ENCODE measurements at places on chromosomes 7 and 10.

GRCh38 chr10:110209454-110209925 lies 2.1 kb downstream of the MXI1 start:
- peak; percentile 91 for DNase-seq

GRCh38 chr7:151025924-151026671 lies 1.8 kb upstream of the ATG9B start:
- no peak for DNase-seq

GRCh38 chr7:22572292-22572691 lies 72.3 kb upstream of the STEAP1B start:
- no peak for DNase-seq

- DNase-seq, result no peak
These were observed 896 bp upstream of the GNG11 start for GRCh38 chr7:93920496-93921182.

DNA sequence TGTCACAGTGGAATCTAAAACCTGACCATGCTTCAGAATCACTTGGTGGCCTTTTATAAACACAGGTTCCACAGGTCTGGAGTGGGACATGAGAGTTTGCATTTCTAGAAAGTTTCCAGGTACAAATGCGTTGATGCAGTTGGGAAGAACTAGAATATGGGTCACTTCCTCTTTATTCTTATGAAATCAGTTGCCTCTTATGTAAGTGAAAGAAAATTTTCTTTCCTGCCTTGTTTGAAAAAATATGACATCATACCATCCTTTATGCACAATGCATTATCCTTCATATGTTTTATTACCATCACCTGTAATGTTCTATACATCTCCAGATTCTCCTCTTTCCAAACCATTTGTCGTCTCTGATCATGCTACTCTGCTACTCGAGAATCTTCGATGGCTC lies 44.0 kb downstream of the PLXNA4 start:
- DNase-seq, result no peak

- peak; percentile 93 for DNase-seq
These were observed 18.8 kb downstream of the EZH2 start for GRCh38 chr7:148865283-148865682.

- DNase-seq, result no peak
These were observed 778.3 kb downstream of the CNTNAP2 start for GRCh38 chr7:146894927-146895326.

- DNase-seq, result no peak
These were observed 1.3 kb downstream of the AMPH start for GRCh38 chr7:38629651-38630510.

DNA sequence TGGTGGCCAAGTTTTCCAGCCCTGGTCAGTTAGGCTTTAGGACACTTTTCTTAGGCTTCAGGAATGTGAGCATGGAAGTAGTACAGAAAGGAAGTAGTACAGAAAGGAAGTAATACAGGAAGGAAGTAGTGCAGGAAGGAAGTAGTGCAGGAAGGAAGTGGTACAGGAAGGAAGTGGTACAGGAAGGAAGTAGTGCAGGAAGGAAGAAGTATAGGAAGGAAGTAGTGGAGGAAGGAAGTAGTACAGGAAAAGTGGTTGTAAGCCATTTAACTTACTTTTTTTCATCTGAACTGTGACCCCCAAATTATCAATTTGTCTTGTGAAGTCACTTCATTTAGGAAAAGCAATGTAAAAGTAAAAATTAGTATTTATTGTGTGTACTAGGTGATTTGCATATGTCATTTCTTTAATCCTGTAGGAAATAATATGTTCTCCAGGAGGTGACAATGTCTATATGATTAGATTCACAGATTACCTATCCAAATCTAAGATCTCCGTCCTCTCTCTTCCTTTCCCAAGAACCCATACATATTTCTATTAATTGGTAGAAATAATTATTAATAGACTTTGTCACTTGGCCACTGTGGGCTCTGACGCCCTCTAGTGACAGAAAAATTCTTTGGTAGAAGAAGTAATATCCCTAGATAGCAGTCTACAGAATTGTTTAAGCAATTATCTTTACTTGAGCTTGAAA lies 3.9 kb upstream of the FAS start:
- peak; percentile 66 for DNase-seq

DNA sequence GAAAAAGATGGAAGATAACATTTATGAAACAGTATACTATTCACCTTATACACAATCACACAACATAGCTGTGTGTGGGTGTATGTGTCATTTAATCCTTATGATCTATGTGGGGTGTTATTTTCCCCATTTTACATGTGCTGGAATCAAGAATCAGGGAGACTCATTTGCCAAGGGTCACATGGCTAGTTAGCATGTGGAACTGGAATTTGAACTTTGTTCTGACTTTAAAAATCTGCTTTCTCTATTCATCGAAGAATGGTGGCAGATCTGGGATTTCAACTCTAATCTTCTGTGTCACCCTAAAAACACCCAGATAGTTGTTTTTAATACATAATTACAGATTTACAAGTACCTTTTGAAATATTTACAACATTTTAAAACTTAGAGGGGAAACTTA lies 65.2 kb downstream of the ADAM22 start:
- no peak for DNase-seq

DNA sequence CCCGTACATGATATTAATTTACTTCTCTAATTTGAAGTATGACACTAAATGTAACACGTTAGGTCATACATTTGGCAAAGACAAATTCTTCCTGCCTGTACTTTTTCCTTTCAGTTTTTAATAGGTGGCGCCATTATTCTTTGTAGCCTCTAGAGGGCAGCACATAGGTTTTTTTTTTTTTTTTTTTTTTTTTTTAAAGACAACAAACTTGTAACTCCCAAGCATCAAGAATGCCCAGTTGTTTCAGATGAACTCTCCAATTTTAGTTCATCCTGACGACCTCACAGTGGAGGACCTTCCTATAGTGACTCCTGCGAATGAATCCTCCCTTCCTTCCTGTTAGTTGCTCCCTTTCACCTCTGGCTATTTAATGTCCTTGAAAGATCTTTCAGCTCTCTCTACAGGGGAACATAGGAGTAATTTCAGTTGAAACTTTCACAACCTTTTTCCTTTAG lies 139.3 kb upstream of the HDAC9 start:
- DNase-seq, result peak; percentile 62

GRCh38 chr10:118692872-118693271 lies 61.9 kb downstream of the CACUL1 start:
- DNase-seq, result no peak

- peak; percentile 74 for DNase-seq
These were observed 633.9 kb upstream of the POT1 start for GRCh38 chr7:125563557-125563956.

DNA sequence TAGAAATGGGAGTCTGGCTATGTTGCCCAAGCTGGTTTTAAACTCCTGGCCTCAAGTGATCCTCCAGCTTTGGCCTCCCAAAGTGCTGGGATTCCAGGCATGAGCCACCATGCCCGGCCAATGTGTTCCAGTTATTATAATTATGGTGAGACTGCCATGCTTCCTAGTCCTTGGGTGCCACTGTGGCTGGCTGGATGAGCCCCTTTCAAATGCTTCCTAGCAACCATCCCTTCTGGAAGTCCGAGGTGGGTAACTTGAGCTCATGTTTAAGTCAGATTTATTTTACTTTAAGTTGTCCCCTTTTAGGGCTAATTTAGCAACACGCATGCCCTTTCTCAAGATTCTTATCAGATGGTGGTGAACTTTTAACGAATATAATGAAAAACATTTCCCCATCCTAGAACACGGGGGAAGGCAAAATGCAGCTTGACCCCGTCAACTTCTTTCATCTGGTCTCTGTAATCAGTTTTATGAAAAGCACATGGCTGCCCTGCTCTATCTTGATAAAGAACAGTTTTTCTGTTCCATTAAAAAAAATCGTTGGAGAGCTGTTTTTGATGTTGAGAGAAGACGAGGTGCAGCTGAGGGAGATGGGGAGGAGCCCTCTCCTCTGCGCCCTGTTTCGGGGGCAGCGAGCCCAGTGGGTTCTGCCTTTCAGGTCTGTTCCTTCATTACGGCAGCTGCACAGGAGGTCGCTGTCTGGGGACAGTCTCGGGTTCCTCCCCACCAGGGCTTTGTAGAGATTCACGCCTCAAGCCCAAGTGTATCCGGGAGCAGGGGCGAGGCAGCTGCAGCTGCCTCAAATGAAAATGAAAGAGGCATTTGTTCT lies 61.0 kb upstream of the MKI67 start:
- DNase-seq, result no peak

DNA sequence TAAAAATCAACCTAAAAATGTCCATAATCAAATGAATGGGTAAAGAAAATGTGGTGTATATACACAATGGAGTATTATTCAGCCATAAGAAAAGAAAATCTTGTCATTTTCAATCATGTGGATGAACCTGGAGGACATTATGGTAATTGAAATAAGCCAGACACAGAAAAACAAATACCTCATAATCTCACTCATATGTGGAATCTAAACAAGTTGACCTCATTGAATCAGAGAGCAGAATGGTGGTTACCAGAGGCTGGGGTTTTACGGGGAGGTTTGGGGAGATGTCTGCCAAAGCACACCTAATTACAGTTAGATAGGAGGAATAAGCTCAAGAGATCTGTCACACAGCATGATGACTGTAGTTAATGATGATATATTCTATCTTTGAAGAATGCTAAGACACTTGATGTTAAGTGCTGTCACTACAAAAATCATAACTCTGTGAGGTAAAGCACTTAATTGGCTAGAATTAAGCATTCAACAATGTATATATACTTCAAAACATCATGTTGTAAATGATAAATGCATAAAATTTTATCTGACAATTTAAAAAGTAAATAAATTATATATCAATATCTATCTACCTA lies 39.1 kb upstream of the TNPO3 start:
- no peak for DNase-seq

DNA sequence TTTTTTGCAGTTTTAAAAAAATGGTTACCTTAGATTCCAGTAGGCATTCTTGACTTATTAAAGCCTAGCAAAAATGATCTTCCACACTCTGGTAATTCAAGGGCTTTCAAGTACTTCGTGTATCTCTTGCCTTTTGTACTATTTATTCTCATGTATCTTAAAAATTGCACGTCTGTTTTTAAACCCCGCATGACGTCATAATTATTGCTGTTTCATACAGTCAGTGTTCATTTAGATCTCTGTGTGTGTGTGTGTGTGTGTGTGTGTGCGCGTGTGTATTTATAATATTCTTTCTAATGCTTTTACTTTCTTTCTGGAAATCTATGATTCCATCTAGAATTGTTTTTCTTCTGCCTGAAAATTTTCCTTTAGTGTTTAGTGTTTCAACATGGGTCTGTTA lies 234.2 kb downstream of the CCSER2 start:
- no peak for DNase-seq

DNA sequence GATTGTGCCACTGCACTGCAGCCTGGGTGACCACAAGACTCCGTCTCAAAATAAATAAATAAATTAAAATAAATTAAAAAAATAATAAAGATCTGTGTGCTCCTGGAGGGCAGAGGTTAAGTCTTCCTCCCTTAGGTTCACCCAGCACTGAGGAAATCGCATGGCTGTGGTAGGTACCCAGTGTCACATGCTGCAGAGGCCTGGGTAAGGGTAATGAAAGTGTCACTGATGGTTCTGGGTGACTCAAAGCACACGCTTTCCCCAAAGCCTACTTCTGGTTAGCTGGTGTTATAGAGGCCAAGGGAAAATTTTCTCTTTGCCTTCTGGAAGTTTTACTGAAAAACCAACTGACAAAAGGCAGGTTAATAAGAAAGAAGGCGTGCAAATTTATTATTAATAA lies 88.8 kb upstream of the ITGB1 start:
- DNase-seq, result no peak

GRCh38 chr7:100867040-100867775 lies at the start of gene TRIP6:
TSS of gene TRIP6 (plus strand) at chr7:100867387. CDS start at chr7:100867498, 111 bp downstream.
- DNase-seq, result peak; percentile 46

DNA sequence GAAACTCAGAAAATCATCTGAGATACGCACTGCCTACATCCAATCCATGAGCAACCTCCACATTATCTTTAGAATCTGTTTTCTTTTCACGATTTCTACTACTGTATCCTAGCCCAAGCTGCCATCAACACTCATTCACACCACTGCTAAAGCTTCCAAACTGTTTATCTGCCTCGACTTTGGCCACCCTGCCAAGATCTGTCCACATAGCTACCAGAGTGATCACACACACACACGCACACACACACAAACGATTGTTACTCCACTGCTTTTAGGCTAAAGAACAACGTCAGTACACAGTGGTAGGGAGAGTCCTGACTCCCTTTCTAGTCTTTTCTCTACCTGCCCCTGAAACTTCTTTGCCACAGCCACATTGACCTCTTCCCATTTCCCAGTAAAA lies 142.0 kb downstream of the CCDC71L start:
- no peak for DNase-seq

DNA sequence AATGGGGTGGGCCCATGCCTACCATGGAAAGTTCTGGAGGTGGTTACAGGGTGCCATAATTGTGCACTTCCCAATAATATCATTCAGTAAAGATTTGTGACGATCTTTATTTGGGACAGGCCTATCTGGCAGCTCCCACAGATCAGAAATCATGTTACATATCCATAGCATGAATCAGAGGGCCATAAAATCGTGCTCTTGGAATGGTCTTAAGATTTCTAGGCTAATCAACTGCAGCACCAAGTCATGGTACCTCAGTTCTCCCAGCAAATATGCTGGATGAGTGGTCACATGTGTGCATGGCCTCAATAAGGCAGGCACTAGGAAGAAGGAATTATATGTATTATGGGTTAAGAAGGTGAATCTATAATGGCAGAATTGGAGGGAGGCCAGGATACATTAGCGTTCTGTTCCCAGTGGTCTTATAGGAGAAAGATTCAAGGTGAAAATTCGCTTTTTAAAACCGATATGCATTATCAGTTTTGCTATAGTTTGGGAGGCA lies 134.7 kb downstream of the NRP1 start:
- no peak for DNase-seq

GRCh38 chr7:50389961-50390360 lies 60.2 kb downstream of the FIGNL1 start:
- DNase-seq, result no peak

DNA sequence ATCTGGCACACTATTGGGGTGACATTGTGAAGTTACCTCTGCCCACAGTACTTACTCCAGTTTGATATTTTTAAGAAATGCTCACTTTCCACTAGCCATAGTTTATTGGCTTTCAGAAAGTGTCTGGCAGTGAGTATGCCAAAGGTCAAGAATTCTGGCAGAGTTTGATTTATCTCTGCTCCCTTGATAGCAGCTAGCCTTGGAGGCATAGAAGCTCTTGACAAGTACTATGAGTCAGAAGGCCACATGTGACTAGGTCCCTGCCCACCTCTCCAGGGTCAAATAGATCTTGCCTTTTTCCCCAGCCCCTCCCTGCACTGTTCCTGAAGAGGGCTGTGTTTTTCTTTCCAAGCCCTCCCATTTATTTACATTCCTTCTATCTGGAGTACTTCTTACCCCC lies 202.2 kb downstream of the AUTS2 start:
- peak; percentile 79 for DNase-seq

DNA sequence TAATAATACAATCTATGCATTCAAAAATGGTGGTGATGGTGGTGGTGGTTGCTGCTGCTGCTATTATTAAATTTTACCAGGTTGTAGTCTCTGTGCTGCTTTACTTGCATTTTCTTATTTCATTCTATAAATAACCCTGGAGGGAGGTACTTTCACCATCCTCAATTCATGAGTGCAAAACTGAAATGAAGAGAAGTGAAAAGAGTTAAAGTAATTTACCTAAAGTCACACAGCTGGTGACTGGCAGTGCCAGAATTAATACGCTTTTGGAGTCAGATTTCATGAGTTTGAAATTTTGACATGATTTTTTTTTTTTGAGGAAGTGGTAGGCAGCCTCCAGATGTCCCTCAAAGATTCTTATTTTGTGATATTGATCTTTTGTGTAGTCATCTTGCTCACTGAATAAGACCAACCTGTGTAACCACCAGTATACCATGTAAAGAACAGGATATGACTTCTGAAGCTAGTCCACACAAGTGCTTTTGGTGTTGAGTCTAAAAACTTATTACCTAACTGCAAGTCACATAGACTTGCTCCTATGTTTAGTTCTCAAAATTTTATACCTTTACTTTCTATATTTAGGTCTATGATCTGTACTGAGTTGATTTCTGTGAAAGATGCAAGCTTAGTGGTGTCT lies 218.8 kb downstream of the ZWINT start:
- no peak for DNase-seq

All from DMS53 (cell line).